Body of pancreas (tissue), 4 donors: ENCODE measurements at places on chromosomes 1 and 21. TPM values are rescaled to one million over a fixed set of nuclear protein-coding genes. Genes with fewer than 3 reads are reported as not detected.

GRCh38 chr21:35738347-35738961, 321.9 kb downstream of the SETD4 start:
- peaks cover 13% of the 10 kb centered on the region for H3K4me1 ChIP-seq
- peak overlapping the region; percentile 10 for H3K27ac ChIP-seq
- no peak overlapping the region for H3K4me3 ChIP-seq
- H3K27me3 ChIP-seq, result no peaks in the 10 kb centered on the region
- DNase-seq, result peak; percentile 42

DNA sequence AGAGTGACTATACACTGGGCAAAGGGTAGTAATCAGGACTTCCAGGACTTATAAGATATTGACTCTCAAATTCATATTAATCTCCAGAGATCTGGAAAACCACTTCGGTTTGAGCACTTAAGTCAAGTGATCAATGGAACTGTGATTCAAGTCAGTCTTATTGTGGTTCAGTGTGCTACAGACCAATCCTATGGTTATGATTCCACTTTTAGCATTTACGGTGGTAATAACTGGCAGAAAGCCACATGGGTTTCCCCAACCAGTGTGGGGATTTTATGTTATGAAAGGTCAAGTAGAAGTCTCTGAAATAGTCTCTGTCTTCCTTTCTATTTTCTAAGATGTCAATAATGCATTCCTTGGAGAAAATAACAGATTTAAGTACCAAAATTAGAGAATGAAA, 151.3 kb upstream of the NEGR1 start:
- no peak overlapping the region for H3K4me3 ChIP-seq
- H3K4me1 ChIP-seq, result no peaks in the 10 kb centered on the region
- H3K36me3 ChIP-seq, result no peaks in the 10 kb centered on the region

GRCh38 chr1:51487628-51488027, 31.4 kb downstream of the EPS15 start:
- H3K4me3 ChIP-seq, result no peak overlapping the region
- no peak for DNase-seq
- H3K4me1 ChIP-seq, result peaks cover 36% of the 10 kb centered on the region

DNA sequence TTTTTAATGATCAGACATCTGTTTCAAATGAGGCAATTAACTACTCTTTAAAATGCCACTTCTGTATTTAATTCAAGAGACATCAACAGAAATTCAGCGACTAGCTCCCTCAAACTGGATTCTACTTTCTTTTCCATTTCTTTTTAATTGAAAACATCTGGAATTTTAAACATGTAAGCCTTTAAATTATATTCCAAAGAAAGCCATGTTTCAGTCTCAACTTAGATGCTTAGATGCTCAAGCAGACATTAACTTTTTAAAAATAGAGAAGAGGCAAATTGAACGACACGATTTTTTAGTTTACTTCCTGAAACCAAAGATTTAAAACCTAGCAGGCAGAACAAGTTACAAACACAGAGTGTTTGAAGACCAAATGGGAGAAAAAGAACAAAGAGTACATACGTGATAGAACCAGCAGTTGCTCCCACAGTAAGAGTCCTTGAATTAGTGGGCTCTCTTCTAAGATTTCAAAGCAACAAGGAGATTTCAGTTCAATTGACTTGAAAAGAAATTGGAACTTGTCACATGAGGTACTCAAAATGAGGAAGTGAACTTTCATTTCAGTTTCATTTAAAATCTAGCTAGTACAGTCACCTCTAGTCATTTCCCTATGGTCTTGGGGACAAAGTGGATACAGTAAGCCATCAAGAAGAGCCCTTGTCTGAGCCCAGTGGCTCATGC, at the start of gene CTSS:
CTSS (minus strand) TSS at position 483 of the 681 bp plus-strand sequence. CDS start 1,015 bp downstream, outside the sequence.
- no peak within 1 kb of the TSS for H3K4me3 ChIP-seq
- no peaks in the 10 kb centered on the region for H3K36me3 ChIP-seq
- no peak for DNase-seq
- no peaks in the 10 kb centered on the region for H3K27me3 ChIP-seq
- H3K27ac ChIP-seq, result peak within 1 kb of the TSS; percentile 57

DNA sequence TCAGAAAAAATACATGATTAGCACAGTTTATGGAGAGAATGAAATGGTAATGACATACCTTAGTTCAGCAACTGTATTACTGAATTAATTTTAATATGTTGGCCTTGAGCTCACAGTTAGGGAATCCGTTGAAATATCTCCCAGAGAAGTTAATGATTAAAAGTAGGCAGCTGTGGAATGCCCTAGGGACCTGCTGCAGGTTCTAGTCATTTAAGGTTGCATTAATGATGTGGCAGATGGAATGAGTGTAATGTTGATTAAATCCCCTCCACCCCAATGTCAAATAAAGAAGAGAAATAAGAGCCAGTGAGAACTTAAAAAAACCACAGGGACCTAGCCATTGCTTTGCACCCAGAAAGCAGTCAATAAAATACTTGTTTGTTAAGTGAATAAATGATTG, 40.3 kb upstream of the TRIM45 start:
- peaks cover 39% of the 10 kb centered on the region for H3K4me1 ChIP-seq
- no peak overlapping the region for H3K4me3 ChIP-seq
- no peaks in the 10 kb centered on the region for H3K27me3 ChIP-seq
- H3K36me3 ChIP-seq, result no peaks in the 10 kb centered on the region

The AK5 gene
- not detected for total RNA-seq

- peak overlapping the region; percentile 45 for H3K27ac ChIP-seq
- H3K4me1 ChIP-seq, result peaks cover 4% of the 10 kb centered on the region
- H3K27me3 ChIP-seq, result no peaks in the 10 kb centered on the region
- H3K4me3 ChIP-seq, result no peak overlapping the region
- H3K36me3 ChIP-seq, result no peaks in the 10 kb centered on the region
- DNase-seq, result peak; percentile 35
Measured at GRCh38 chr1:24294716-24295371, 24.3 kb upstream of the GRHL3 start.

The RPE65 gene
- not detected for total RNA-seq

The TTC39A gene
- total RNA-seq, result 7.9 TPM

DNA sequence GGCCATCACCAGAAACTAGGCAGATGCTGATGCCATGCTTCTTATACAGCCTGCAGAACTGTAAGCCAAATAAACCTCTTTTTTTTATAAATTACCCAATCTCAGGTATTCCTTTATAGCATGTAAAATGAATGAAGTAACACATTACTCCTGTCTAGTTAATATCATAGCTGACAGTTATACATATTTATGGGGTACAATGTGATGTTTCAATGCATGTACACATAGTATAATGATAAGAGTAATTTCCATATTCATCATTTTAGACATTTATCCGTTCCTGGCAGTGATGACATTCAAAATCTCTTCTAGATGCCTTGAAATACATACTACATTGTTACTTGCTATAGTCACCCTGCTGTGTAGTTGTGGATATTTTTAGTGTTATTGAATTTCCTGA, 85.4 kb upstream of the SLC35F3 start:
- no peaks in the 10 kb centered on the region for H3K4me1 ChIP-seq
- H3K27ac ChIP-seq, result no peak overlapping the region
- no peaks in the 10 kb centered on the region for H3K36me3 ChIP-seq
- no peaks in the 10 kb centered on the region for H3K27me3 ChIP-seq

DNA sequence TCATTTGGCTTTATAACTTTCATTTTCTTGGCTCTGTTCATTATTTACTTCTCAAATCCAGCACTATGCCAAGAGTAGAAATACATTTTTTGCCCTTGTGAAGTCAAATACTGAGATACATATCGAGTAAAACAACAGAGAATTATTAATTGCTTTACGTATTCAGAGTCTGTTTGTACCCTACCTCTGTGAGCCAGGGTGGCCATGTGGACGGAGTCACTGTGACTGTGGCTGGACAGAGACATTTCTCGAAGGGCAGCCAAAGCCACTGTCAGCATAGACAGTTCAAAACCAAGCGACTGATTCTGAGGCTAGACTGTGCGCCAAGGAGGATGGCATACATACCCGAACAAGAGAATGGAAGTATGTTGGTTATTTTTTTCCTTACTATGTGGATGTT, 391.0 kb upstream of the PROX1 start:
- no peak overlapping the region for H3K27ac ChIP-seq
- no peaks in the 10 kb centered on the region for H3K27me3 ChIP-seq
- H3K4me1 ChIP-seq, result peaks cover 13% of the 10 kb centered on the region
- no peak overlapping the region for H3K4me3 ChIP-seq

DNA sequence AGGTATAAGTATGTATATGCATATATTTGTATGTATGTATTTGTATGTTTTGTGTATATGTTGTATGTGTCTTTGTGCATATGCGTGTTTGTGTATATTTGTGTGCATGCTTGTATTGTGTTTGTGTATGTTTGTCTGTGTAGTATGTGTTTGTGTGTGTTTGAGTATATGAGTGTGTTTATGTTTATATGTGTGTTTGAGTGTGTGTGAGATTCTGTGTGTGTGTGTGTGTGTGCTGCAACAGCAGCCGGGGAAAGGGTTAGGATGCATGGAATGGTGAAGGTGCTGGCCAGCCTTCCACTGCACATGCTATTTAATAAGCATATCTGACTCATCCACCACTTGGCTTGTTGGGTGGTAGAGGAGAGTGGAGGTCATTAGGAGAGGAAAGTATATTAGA, 46.6 kb upstream of the RAB4A start:
- H3K36me3 ChIP-seq, result no peaks in the 10 kb centered on the region
- DNase-seq, result no peak
- H3K27me3 ChIP-seq, result no peaks in the 10 kb centered on the region
- H3K4me3 ChIP-seq, result no peak overlapping the region
